Activated CD8-positive, alpha-beta memory T cell treated with anti-CD3 and anti-CD28 coated beads for 4 hours (primary cell): ENCODE measurements at places on chromosomes 2 and 18.
A peak's percentile ranks its signal among the peaks of the same experiment; 100 is the strongest.

DNA sequence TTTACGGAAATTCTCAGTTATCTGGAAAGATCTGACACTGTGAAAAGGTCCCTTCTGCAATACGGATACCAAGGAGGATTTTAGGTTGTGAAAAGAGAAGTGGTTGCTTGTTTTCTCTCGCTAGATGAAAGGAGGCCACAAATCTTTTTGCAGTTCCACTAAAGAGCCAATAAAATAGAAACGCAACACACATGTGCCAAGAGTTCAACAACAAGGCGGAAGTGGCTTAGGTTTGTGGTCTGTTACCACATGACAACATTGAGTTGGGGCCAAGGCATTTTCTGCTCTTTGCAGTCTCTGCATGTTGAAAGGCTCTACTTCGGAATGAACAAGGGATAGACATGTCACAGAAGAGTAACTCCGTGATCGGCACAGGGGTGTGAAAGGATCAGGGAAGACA lies 115.7 kb upstream of the OSR1 start:
- peak; percentile 1 for DNase-seq

- DNase-seq: no peak
Measured at GRCh38 chr2:157758586-157758985, 117.5 kb downstream of the ACVR1 start.

- DNase-seq: no peak
Measured at GRCh38 chr2:237935740-237936452, 30.9 kb upstream of the UBE2F start.

GRCh38 chr2:216195565-216196029 lies 86.4 kb downstream of the XRCC5 start:
- no peak for DNase-seq

DNA sequence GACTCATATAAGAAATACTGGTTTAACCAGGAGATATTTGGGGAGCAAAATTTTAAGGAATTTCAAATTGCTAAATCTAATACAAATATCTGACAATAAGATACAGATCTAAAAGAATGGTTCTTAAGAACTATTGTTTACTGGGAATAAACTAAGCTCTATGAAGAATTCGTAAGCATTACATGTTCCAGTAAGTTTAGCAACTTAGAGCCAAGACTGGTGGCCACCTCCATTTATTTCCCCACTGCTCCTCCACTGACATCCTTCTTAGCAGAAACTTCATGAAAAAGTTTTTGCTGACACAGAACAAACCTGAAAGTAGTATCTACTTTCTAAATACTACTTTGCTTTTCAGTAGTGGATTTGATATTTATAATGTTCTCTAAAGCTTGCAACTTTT lies 83.0 kb downstream of the ACSL3 start:
- no peak for DNase-seq

DNA sequence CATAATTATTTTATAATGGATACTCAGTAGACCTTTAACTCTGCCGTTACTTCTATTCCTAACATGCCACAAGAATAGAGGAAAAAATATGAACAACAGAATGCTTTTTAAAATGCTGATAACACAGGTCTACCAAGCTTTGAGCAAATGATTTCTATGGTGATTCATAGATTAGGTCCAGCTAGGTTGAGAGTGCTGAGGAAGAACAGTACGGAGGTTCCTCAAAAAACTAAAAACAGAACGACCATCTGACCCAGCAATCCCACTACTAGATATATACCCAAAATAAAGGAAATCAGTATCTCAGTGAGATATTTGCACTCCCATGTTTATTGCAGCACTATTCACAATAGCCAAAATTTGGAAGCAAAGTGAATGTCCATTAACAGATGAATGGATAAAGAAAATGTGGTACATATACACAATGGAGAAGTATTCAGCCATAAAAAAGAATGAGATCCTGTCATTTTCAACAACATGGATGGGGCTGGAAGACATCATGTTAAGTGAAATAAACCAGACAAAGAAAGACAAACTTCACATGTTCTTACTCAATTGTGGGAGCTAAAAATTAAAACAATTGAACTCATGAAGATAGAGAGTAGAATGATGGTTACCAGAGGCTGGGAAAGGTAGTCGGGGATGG lies 111.6 kb upstream of the SERTAD2 start:
- no peak for DNase-seq

DNA sequence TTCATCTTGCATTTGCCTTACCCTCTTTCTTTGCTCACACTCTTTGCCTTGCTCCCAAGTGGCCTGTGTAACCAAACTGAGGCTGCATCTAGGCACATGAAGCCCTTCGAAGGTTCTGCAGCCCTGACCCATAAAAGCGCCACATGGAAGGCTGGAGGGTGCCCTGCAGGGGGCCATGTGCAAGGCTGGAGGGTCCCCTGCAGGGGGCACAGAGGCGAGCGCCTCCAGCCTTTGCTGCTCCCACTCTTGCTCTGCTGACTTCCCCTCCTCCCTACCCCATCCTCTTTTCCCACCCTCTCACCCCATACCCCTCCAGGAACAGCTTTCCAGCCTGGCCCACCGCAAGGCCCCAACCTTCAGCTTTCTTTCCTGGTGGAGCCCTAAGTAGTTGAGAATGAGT lies 317.3 kb downstream of the CELF4 start:
- no peak for DNase-seq

GRCh38 chr2:172109988-172110811 lies 7.5 kb upstream of the DLX2 start:
- DNase-seq: no peak

GRCh38 chr2:112138159-112139032 lies at the start of gene FBLN7:
TSS of gene FBLN7 (plus strand) at chr2:112138385. CDS start at chr2:112138656, 271 bp downstream.
- no peak for DNase-seq
